ENCODE measurements at places on chromosomes 16 and 17. TPM values are rescaled to one million over a fixed set of nuclear protein-coding genes. Genes with fewer than 3 reads are reported as not detected.

Gene CDC42EP4
- total RNA-seq = 0.61 TPM

DNA sequence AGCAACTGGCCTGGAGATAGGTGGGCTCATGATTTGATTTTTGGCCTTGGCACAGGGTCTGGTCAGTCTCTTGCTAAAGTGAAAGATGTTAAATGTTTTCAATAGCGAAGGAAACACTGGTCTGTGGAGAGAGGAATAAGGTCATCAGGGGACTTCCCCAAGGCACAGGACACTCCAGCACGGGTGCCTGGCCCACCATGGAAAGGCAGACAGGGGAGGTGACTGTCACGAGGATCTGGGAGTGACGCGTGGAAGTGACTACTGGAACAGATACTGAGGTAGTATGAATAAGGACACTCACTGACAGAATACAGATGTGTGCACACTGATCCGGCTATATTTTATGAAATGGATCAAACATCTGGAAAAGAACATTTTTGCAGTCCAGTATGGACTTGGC is 16.7 kb upstream of the ICAM2 start:
- no peak for DNase-seq

DNA sequence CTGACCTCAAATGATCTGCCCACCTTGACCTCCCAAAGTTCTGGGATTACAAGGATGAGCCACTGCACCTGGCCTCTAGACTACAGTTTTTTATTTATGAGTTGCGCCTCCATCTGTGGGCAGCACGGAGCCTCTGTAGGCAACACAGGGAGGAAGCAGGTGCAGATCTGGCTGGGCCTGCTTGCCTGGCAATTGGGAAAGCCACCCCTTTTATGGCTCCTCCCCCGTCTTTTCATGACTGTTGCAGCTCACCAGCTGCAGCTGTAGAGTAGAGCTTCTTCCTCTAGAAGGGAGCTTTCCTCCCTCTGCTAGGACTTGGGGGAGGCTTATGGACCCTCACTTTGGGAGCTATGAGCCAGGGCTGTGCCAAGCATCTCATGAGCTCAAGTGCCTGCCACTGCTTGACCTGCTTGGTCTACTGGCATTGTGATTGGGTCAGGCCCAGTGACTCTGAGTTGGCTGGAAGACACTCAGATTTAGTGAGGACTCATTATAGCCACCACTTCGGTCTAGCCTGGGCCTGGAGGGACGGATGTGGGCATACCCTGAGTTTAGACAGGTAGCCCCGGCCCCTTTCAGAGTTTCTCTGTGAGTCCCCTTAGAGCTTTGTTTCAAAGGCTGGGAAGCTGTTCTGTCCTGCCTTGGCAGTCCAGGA is 6.9 kb upstream of the SLC7A6 start:
- DNase-seq = no peak

Gene CCL8
- total RNA-seq = not detected

DNA sequence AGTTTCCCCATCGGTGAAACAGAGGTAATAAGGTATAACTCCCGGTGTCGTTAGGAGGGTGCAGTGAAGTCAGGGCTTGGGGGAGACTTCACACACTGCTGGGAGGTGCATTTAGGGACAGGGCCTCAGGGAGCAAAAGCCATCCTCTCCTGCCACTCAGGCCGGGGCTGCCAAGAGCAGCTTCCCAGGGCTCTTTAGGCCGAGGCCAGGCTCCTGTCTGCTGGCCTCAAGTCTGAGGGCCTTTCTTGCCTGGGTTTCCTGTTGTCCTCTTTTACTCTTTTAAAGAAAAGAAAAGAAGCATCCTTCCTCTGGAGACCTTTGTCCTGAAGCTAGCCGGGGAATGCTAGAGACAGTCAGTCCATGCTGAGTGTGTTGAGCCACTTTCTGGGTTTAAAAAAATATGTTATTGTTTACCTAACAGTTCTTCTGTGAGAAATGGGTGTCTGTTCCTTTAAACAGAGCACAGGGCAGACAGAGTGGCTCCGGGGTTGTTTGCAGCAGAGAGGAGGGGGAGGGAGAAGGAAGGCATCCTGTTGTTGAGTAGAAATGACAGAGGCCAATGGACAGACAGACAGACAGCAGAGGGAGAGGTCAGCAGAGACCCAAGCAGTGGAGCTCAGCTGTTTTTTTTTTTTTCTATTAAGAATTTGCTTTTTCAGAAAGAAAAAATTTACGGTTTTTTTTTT is 79.1 kb downstream of the C17orf67 start:
- DNase-seq = no peak
